ENCODE measurements at places on chromosomes 2 and 18.

- DNase-seq: no peak
Measured at GRCh38 chr18:62070302-62070701, 116.6 kb downstream of the PIGN start.

GRCh38 chr2:47089083-47089464, 66.0 kb downstream of the STPG4 start:
- no peak for DNase-seq

DNA sequence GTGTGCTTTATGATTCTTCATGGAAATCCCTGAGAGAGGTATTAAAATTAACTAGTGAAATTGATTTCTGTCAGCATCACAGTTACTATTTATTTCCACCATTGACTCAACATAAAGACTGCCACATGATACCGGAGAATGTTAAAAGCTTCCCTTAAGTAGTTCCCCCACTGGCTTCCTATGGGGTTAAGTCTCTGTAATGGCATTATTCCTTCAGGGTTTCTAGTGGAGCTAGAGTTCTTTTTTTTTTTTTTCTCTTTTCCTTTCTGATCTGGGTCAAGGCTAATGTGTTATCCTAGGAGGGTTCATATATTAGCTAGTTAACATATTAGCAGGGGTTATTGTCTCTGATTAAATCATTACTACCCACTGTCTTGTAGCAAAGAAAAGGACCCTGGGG, 1919.1 kb upstream of the PIK3C3 start:
- DNase-seq: no peak

DNA sequence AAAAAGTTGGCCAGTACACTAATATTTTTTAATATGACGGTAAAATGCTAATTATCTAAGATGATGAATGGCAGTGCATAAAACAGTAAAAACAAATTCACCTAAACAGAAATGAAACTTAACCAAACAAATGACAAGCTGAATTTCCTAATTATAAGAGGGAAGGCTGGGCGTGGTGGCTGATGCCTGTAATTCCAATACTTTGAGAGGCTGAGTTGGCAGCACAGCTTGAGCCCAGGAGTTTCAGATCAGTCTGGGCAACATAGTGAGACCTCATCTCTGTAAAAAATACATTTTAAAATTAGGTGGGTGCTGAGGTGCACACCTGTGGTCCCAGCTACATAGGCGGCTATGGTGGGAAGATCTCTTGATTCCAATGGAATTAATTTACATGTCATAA, 120.1 kb downstream of the USP34 start:
- DNase-seq: no peak

All from CD4-positive, CD25-positive, alpha-beta regulatory T cell (primary cell).